SW 1271 (cell line): ENCODE measurements at places on chromosomes 3 and 15.

GRCh38 chr3:69160525-69160924 is 38.1 kb upstream of the LMOD3 start:
- DNase-seq, result no peak

DNA sequence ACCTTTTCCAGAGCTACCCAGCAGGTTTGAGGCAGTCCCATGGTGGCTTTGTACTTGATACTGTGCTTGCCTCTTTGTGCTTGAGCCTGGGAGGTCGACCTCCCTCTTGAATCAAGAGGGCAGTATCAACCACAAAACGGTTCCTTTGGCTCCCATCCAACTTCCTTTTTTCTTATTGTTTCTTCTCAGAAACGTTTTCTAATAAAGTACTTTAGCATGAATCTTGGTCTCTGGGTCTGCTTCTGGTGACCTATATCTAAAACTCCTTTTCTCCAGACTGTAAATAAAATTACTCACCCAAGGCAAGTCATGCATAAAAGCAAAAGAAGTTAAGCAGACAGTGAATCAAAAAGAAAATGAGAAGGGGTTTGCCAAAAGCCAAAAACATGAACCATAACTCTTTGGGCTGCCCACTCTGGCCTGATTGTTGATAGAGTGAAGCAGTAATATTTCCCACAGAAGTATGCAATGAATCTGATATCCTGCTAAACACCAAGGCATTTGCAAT is 112.2 kb upstream of the SLC4A7 start:
- DNase-seq, result no peak

DNA sequence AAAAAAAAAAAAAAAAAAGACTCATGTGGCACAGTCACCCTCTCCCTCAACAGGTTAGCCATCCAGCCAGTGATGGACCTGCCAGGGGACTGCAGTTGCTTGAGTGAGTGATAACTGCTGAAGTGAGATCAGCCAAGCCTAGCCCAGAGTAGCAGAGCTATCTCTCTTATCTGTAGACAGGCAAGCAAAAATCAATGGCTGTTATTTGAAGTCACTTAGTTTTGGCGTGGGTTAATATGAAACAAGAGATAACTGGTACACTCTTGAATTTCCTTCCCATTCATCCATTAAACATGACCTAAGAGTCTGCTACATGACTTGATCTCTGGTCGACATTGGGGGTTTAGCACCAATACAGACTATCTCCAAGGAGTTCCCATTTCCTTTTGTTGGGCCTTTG is 51.2 kb upstream of the TNIK start:
- no peak for DNase-seq

GRCh38 chr3:104520228-104520655 is 846.5 kb upstream of the ALCAM start:
- no peak for DNase-seq

- DNase-seq, result no peak
Observed at GRCh38 chr3:23161896-23162570, 41.1 kb upstream of the UBE2E2 start.

GRCh38 chr15:63495780-63496488 is 8.5 kb upstream of the USP3 start:
- no peak for DNase-seq

GRCh38 chr3:40985195-40985594 is 214.1 kb upstream of the CTNNB1 start:
- DNase-seq, result no peak

GRCh38 chr15:97899981-97900380 is 60.5 kb upstream of the ARRDC4 start:
- DNase-seq, result no peak

- DNase-seq, result no peak
Observed at GRCh38 chr15:99073008-99073717, 31.7 kb upstream of the SYNM start.

DNA sequence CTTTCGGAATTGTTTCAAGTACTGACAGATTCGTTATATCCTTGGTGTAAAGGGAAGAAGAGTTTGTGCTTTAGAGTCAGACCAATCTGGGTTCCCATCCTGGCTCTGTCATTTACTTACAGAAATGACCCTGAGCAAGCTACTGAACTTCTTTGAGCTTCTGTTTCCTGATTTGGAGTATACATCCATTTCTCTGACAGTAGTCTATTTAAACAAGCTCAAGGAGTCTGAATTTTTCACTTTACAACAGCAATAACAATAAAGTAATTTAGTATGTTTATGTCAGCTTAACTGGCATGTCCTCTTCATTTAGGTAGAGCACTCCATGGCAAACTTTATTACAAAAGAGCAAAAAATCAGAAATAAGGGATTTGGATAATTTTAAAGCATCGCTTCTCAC is 27.8 kb downstream of the FAM98B start:
- no peak for DNase-seq

DNA sequence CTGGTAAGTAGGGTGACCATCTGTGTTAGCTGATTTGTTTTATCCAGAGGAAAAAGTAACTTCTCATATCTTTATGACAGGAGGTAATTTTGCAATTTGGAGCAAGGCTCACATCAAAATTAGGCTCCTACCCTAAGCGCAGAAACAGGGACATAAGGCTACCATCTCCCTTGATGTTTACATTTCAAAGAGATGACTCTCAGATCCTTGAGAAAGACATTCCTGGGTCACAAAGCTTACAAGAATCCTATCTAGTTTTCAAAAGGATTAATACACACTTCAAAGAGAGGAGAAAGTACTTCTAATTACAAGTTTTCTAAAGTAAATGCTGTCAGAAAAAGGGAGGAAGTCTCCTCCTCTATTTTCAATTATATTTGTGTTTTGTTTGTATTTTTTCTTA is 7.0 kb downstream of the ZPLD1 start:
- DNase-seq, result no peak

GRCh38 chr3:188194332-188194731 is 40.4 kb downstream of the LPP start:
- DNase-seq, result no peak

DNA sequence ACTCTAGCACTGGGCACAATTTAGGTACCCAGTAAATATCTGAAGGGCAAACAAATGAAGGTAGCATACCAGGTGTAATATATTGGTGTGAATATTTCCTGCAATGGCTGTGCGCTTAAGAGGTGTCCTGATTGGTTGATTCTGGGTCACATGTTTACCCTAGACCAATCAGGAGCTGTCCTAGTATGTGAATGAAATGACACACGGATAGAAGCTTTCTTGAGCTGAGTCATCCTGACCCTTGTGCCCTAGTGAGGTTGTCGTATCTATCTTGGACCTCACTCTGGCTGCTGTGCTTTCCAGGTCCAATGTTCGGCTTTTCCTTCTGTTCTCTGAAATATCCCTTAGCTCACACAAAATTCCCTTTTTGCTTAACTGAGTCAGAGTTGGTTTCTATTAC is 58.1 kb upstream of the FOXP1 start:
- DNase-seq, result no peak

DNA sequence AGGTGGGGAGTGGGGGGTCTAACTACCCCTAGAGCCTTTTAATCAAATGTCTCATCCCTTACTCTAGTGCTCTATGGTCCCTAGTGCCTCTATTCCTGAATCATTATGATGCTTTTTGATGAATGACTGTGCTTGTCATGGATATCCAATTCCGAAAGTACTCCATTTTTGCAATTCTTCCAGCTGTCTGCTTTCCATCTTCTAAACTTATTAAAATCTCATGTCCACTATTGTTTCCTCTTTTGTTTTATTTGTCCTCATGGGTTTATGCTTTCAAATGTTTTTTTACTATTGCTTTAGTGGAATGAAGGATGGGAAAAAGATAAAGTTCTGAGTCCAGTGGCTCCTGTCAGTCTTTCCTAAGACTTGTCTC is 77.2 kb upstream of the KCNMB2 start:
- no peak for DNase-seq

DNA sequence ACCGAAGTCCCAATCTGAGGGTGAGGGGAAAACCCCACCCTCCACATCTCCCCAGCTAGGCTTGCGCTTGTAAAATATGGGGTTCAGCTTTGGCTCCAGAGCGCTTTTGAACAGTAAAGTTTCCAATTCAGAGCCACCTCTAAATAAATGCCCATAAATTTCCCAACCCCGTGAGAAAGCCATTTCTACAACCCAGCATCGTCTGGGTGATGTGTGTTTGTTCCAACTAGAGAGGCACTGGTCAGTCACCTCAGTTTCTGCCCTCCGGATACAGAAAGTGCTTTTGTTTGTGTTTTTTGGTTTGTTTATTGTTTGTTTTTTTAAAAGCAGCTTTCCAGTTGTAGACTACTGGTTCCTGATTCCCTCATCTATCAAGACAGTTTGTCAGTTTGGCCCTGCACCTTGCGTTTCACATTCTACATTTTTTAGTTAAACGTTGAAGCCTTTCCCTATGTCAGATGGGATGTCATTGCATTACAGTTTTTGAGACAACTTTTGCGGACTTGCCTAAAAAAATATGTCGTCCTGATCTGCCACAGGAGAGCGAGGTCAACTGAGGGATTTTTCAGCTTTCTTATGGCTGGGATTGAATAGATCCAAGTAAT is 15.0 kb upstream of the SOX2 start:
- no peak for DNase-seq

DNA sequence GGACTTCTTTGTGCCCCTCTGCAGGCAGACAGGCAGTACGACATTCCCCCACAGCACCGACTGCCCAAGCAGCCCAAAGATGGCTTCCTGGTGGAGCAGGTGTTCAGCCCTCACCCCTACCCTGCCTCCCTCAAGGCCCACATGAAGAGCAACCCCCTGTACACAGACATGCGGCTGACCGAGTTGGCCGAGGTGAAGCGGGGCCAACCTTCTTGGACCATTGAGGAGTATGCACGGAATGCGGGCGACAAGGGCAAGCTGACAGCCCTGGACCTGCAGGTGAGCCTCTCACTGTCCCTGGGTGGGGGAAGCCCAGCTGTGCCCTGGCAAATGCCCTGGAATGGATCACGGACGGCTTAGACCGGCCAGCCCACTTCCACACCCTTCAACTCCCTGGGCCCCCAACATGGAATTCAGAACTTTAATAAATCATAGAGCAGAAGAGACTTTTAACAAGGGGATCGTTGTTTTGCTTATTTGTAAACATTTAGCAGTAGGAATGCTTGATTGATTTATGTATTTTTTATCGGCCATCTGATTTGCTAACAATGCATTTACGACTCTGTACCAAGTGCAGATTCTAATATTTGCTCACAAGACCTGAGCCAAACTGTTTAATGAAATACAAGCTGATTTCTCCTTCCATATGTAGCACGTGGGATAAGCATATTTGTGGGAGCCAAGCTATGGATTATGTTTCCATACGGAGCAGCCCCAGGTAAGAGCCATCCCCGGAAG is 31.1 kb downstream of the MINAR1 start:
- DNase-seq, result no peak

- no peak for DNase-seq
Observed at GRCh38 chr3:150391161-150391560, 16.9 kb upstream of the TSC22D2 start.

DNA sequence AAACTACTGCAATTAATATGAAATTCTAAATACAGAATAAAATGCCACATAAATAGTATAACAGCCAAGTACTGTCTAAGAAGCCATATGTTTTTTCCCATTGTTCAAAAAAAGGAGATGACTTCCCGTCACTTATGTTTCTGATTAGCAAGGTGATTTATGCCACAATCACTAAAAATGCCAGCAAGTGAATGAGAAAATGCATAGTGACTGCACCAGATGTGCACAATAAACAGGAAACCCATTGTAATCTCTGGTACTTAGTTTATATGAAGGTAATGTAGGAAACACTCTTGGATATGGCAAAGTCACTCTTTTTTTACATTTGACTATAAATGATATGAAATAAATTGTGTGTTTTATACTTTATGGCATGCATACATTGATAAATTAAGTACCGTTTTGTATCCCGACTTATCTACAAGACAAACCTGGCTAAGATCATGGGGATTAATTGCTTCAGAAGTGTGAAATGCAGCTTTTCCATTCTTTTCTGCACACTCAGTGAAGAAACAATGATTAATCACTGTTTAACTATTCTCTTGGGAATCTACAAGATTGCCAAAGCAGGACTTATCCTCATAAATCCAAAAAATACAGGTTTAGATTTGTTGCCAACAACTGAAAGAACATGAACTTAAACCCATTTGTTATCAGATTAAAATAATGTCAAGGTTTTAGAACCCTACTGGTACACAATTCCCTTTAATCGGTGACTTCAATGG is 164.5 kb downstream of the TBC1D5 start:
- no peak for DNase-seq

GRCh38 chr15:45274636-45275380 is 22.8 kb downstream of the SLC28A2 start:
- DNase-seq, result no peak

DNA sequence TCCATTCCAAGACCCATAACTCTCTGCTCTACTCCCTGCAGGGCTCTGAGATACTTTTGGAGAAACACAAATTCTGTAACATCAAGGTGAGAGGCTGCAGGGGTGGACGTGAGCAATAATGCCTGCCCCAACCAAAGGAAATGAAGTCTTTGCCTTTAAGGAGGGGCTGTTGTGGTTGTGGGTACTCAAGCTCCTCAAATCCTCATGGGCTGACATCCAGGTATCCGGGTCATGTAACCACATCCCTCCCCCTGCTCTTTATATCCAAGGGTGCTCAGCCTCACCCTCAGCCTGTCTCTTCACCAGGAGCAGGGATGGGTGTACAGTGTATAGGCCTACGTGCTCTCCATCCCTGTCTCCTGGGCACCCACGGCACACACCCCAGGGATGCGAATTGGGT is 32.3 kb downstream of the NOX5 start:
- no peak for DNase-seq

DNA sequence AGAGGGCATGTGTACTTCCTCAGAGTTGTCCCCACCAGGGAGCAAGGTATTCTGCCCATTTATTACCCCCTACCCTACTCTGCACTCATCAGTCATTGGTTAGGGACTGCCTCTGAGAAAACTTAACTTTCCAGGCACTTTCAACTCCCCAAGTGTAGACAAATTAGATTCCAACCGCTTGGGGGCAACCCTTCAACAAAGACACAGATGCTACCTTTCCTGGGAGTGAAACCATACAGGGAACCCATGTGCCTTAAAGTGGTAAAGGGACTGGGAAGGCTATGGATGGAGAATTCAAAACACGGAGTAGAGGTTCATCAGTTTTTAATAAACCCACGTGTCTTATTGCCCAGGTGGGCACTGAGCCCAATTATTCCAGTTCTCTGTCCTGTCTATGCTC is 19.4 kb upstream of the UBE2E2 start:
- DNase-seq, result peak; percentile 71

- no peak for DNase-seq
Observed at GRCh38 chr3:149003653-149004305, 12.4 kb downstream of the GYG1 start.

GRCh38 chr15:23602124-23602523 is 36.6 kb downstream of the MKRN3 start:
- no peak for DNase-seq

- no peak for DNase-seq
Observed at GRCh38 chr3:102026656-102027055, 177.3 kb downstream of the NFKBIZ start.

DNA sequence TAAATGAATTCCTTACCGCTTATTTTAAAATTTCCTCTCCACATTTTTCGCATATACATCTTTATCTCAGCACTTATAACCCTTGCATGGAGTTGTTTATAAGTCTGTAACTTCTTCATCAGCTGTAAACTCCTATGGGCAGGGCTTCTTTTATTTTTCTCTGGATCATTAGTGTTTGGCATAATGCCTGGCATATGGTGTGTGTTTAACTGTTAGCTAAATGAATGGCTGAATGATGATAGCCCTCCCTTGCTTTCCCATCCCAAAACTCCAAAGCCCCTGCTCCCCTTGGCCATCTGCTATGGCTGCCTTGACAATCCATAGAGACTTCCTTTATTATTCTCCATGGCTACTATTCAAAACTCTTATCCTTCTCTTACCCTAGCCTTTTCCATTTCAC is 48.1 kb upstream of the SEMA6D start:
- DNase-seq, result no peak
